ENCODE measurements at places on chromosomes 4 and X. TPM values are rescaled to one million over a fixed set of nuclear protein-coding genes. Genes with fewer than 3 reads are reported as not detected.

The PDGFRA gene
- not detected for total RNA-seq

GRCh38 chr4:185213877-185214276 is 4.5 kb downstream of the SNX25 start:
- no peak for DNase-seq

- no peak for DNase-seq
Measured at GRCh38 chrX:101051153-101051548, 760 bp downstream of the TRMT2B start.

GRCh38 chrX:108071578-108071977 is 19.8 kb downstream of the PSMD10 start:
- DNase-seq: no peak

The QRFPR gene
- 8.4 TPM for total RNA-seq

The FAM13A gene
- total RNA-seq: 11.1 TPM

DNA sequence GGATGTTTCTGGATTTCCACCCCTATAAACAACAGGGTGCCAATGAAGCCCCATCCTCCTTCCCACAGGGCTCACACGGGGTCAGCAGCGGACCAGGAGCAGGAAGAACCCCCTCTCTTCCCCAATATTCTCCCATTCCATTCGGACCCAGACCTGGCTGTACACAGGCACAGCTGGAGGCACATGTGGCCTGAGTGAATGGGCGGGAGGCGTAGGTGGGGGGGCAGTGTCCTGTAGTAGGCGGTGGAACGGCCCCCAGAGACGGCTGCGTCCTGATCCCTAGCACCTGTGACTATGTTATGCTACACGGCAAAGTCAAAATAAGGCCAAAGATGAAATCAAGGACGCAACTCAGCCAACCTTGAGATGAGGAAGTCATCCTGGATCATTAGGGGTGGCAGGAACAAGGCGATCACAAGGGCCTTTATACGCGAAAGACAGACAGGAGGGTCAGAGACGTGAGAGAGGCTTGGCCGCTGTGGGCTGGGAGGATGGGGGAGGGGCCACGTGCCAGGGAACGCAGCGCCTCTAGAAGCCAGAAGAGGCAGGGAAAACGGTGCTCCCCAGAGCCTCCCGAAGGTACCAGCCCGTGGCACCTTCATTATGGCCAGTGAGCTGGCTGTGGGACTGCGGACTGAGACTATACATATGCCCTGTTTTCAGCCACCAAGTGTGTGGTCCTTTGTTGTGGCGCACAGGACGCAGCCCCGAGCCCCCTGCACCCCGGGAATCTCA is 75.6 kb downstream of the WFS1 start:
- no peak for DNase-seq

The LEF1 gene
- 3.0 TPM for total RNA-seq

DNA sequence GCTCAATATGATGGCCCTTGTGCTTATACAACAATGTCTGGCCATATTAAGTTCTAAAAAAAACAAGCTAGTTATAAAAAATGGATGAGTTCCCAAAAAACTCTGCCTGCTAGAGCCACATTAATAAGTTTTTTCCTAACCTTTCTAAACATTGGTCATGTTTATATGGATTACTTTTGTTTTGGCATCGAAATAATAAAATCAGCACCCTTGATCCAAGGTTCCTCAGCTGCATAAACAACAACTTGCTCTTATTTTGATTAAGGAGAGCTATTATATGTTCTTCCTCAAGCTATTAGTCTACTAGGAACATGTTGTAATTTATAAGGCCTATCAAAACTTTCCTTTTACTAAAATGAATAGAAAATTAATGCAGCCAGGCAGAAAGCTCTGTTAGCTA is 48.4 kb downstream of the UNC5C start:
- no peak for DNase-seq

The KIAA0232 gene
- total RNA-seq: 15.6 TPM

The MTMR8 gene
- not detected for total RNA-seq

Measured in MCF 10A (cell line).